ENCODE measurements at places on chromosomes 1 and 21.

DNA sequence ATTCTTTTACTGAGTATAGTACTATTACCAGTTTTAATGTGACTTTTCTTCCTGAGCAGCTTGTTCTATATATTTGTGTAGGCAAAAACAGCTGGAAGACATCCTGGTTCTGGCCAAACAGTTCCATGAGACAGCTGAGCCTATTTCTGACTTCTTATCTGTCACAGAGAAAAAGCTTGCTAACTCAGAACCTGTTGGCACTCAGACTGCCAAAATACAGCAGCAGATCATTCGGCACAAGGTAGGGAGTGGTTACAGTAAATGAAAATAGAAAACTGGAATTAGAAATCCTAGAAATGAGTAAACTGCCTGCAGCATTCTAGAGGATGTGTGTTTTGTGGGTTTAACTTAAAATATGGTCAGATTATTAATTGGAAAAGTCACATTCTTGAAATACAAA, 64.1 kb upstream of the BMP8A start:
- no peak for DNase-seq

DNA sequence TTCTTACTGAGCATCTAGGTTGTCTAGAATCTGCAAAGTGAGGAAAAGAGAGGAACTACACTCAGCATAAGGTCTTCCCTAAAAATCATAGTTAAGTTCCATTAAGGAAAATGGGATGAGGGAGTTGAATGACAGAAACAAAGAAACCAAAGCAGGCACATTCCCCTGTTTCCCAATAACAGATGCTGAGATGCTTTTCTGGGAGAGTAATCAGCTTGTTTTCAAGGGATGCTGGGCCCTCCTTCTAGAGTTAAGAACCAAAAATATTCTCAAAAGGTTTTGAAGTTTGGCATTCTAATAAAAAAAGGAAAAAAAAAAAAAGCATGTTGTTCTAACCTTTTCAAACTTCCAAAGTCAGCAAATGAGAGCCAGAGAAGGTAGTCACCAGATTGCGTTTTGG, 105.2 kb upstream of the ZNF648 start:
- DNase-seq, result no peak

- DNase-seq, result no peak
These were observed 63.5 kb upstream of the BMP8A start for GRCh38 chr1:39427912-39428311.

DNA sequence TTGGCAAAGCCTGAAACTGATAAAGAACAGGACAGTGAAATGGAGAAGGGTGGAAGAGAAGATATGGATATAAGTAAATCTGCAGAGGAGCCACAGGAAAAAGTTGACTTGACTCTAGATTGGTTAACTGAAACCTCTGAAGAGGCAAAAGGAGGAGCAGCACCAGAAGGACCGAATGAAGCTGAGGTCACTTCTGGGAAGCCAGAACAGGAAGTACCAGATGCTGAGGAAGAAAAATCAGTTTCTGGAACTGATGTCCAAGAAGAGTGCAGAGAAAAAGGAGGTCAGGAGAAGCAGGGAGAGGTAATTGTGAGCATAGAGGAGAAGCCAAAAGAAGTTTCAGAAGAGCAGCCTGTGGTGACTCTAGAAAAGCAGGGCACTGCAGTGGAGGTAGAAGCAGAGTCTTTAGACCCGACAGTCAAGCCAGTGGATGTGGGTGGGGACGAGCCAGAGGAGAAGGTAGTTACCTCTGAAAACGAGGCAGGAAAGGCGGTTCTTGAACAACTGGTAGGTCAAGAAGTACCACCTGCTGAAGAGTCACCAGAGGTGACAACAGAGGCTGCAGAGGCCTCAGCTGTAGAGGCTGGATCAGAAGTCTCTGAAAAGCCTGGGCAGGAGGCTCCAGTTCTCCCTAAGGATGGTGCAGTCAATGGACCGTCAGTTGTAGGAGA, 16.3 kb downstream of the CCDC17 start:
- DNase-seq, result no peak

DNA sequence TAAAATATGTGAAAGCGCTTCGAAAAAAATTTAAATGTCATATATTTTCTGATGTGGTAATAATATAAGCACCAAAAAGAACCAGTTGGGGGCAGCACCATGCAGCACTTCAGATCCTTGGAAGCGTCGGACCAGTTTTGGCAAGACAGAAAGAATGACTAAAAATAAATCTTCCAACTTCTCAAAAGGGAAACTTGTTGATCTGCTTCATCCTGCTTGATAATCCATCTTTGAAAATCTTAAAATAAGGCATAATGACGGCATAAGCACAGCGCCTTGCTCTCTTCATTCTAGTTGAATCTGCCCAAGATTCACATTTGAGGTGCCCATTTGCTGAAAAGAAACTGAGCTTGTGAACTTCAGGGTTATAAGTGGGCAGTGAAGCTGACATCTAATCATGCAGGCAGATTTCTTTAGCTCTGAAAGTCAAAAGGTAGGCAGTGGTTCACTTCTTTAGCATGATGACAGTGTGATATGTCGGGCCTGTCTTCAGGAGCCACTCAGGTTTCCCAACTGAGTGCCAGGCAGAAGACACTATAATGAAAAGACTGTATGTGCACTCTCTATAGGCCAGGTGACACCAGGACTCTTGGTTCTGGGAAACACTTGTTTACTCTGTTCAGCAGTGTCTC, 19.8 kb upstream of the MUTYH start:
- DNase-seq, result no peak

GRCh38 chr21:28738882-28739281, 253.8 kb downstream of the LTN1 start:
- no peak for DNase-seq

- no peak for DNase-seq
These were observed 5.4 kb downstream of the UBR4 start for GRCh38 chr1:19204446-19205266.

- no peak for DNase-seq
These were observed 17.9 kb downstream of the PLXNA2 start for GRCh38 chr1:208225954-208226937.

- DNase-seq, result no peak
These were observed 3.8 kb upstream of the HPCAL4 start for GRCh38 chr1:39695016-39695415.

DNA sequence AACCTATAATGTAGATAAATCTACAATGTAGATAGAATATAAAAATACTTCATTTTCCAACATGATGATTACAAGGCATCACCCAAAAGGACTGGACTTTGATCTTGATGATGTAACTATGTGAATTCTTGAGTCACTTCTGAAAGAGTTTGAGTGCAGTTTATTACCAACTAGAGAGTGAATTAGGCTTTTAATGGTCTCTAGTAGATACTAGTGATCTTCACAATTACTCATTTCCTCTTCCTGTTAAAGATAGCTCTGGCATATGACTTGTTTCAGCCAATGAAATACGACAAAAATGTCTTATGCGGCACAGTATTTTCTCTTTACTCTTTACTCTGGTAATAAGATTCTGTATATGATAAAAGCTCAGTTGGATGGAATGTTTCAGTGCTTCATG, 1588.1 kb upstream of the B3GALT2 start:
- DNase-seq, result no peak

GRCh38 chr1:9598316-9598700, 9.6 kb downstream of the TMEM201 start:
- DNase-seq, result no peak

DNA sequence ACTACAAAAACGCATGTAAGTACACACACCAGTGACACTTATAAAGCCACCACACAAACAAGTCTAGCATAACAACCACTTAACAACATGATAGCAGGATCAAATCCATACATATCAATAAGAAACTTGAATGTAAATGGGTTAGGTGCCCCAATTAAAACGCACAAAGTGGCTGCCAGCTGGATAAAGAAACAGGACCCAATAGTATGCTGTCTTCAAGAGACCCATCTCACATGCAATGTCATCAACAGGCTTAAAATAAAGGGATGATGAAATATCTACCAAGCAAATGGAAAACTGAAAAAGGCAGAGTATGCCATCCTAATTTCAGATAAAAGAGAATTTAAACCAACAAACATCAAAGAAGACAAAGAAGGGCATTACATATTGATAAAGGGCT, 109.6 kb downstream of the SLC5A9 start:
- DNase-seq, result no peak

DNA sequence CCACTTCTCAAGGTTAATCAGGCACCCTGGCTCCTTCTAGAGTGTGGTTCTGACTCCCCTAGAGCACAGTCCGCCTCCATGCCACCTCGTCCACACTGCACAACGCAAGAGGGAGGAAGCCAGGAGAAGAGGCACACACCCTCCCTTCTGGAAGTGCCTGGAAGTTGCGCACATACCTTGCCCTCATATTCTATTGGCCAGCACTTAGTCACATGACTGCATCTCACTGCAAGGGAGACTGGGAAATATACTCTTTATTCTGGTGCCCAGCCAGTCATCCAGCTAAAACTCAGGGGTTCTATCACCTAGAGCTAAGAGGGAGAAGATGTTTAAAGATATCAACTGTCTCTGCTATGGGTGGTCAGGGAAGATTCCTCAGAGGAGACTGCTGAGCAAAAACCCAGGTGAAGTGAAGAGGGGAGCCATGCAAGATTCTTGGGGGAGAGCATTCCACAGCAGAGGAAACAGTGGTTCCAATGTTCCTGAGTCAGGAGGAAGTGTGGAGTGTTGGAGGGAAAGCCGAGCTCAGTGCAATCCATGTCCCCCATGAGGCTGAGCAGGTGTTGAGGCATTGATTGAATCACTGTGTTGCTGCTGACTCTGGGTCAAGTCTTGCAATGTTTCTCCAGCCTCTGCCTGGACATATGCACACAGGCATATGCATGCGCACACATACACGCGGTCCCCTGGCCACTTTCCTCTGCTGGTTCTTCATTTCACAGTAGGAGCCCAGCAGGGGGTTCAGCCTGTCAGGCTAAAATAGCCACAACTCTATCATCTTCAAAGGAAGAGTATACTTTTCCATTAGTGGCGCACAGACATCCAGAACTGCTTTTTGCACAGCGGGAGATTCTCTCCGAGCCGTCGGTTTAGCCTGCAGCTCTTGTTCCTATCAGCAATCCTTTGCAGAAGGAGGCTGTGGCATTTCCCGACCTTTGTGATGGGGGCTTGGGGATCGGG, 22.3 kb upstream of the KLHDC7A start:
- DNase-seq, result no peak

DNA sequence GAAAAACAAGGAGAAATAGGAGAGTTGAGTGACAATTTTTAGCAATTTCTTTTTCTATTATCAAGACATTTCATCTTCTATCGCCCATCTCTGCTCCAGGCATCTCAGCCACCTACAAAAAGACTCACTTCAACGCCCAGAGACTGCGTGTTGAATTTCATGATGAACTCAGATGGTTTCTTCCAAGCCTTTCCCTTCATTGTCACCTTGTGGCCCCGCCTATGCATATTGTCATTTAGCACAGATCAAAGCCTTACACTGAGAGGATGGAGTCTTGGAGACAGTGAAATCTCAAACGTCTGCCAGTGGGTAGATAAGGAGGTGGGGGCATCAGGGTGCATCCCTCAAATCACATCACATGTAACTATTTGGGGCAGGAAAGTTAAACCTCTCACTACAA, 319.4 kb downstream of the SIPA1L2 start:
- no peak for DNase-seq

DNA sequence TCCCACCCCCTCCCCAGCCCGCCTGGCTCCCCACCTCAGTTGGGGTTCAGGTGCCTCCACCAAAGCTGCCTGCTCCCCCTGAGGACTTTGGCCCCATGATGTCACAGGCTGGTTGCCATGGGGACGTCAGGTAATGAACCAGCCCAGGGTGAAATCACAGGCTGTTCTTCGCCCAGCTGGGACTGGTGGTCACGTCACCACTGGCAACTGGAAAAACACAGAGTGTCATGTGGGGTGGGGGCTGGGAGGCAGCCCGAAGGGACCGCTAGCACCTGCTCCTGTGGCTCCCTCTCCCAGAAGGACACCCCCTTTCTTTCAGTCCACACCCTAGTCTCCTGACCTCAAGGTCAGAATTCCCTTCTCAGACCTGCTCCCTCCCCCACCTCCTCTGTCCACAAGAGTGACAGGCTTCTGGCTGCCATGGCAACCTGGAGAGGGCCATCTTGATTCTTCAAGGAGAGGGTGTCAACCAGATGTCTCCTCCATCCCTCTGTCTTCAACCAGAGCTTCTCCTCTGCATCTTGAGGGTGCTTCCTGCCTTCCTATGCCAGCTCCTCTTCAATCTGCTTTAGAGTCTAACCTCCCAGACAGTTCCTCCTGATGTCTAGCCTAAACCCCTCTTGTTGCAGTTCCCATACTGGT, 6.2 kb downstream of the FAM131C start:
- no peak for DNase-seq

DNA sequence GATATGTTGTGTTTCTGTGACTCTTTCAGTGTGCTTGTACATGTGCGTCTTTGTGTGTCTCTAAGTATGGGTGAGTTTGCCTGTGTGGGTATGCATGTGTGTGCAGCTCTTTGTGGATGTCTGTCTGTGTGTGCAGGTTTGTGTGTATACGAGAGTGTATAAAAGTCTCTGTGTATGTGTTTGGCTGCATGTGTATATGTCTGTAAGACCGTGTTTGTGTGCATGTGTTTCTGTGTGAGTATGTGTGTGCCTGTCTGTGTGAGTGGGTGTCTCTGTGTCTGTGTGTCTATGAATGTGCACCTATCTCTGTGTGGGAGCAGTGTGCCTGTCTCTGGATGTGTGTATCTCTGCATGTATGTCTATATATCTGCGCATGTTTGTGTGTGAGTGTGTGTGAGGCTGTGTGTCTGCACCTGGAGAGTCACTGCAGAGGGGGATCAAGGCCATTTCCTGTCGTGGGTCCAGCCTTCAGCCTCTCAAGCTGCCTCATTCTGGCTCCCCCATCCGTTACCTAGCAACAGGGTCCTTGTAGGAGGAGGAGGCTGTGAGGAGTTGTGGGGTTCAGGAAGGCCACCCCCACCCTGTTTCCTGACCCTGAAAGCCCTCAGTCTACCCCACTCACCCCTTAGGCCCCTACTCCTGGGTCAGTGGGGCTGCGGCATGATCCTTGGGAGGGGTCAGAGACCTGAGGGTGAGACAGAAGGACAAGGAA, 10.4 kb downstream of the FGR start:
- no peak for DNase-seq

- DNase-seq, result no peak
These were observed 47.8 kb downstream of the ITPKB start for GRCh38 chr1:226691247-226691646.

DNA sequence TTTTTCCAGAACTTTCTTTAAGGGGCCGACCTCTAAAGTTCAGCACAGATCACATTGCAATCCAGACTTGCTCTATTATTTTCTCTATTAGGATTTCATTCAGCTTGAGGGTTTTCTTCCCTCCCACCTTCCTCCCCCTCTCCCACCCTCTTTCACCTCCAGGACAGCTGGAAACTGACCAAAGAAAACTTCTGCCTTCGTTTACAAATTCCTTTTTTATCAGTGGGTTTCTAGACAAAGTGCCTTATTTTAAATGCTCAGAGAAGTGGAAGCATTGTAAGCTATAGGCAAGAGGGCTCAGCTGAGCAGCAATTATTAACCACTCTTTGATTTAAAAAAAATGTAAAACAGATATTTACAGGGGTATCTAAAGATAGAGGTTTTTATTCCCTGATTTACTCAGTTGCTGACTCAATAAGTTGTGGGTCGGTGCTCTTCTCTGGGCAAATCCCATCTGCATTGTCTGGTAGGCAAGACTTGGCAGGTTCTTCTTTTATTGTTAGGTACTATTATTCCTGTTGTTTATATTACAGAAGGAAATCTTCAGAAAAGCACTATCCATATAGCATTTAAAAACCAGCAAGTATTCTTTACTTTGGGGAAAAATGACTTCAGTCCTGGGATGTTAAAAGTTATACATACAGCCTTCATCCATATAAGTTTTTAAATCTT, 277.0 kb upstream of the C1orf105 start:
- DNase-seq, result no peak
